Neural crest cell (in vitro differentiated cells): ENCODE measurements at places on chromosomes 1 and 21.

DNA sequence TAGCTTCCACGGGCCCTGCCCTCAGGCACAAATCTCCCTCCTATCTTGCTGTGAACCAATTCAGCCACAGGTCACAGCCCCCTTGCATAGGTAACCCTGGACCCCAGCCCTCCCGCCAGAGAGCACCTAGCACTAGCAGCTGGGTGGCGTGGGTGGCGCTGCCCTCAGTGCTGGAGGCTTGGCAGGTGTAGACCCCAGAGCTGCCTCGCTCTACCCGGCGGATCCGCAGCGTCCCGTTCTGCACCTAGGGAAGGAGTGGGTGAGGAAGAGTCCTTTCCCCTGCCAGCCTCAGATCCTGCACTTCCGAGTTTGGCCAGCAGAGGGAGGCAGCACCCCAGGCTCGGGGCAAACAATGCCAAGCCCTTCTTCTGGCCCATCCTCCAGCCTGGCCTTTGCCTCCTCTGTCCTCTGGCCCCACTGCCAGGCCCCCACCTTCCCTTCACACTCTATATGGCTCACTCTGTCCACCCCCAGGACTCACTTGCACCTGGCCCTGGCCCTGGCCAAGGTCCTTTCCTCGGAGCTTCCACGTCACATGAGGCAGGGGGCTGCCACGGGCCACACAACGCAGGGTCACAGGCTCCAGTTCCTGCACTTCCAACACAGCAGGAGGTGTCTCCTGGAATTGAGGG is 9.0 kb downstream of the IGSF9 start:
- H3K36me3 ChIP-seq: peaks cover 2% of the 10 kb centered on the region
- H3K27me3 ChIP-seq: no peaks in the 10 kb centered on the region
- peak; percentile 97 for DNase-seq
- H3K27ac ChIP-seq: no peak overlapping the region
- no peak overlapping the region for H3K4me3 ChIP-seq

- H3K4me1 ChIP-seq: peaks cover 7% of the 10 kb centered on the region
- H3K36me3 ChIP-seq: no peaks in the 10 kb centered on the region
- H3K4me3 ChIP-seq: no peak overlapping the region
- no peak overlapping the region for H3K27ac ChIP-seq
- peaks cover 40% of the 10 kb centered on the region for H3K27me3 ChIP-seq
Observed at GRCh38 chr1:4584449-4584848, 70.0 kb upstream of the AJAP1 start.

DNA sequence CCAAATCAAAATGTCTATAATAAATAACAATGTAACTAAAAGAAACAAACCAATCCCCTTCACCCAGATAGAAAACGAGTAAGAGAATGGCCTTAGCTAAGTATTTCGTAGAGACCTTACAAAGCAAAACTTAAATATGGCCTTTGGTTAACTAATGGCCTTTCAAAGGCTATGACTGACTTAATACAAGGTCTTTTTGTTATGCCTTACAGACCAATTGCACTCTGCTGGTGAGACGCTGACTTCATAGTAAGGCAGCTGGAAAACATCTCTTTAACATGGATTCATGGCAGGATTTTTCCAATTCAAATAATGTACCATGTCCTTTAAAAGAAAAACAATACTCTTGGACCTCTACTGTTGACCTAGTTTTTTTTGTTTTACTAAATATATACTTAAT is 15.8 kb upstream of the TBCE start:
- no peak overlapping the region for H3K4me3 ChIP-seq
- H3K36me3 ChIP-seq: peaks cover 3% of the 10 kb centered on the region
- H3K27me3 ChIP-seq: no peaks in the 10 kb centered on the region
- no peak for DNase-seq

DNA sequence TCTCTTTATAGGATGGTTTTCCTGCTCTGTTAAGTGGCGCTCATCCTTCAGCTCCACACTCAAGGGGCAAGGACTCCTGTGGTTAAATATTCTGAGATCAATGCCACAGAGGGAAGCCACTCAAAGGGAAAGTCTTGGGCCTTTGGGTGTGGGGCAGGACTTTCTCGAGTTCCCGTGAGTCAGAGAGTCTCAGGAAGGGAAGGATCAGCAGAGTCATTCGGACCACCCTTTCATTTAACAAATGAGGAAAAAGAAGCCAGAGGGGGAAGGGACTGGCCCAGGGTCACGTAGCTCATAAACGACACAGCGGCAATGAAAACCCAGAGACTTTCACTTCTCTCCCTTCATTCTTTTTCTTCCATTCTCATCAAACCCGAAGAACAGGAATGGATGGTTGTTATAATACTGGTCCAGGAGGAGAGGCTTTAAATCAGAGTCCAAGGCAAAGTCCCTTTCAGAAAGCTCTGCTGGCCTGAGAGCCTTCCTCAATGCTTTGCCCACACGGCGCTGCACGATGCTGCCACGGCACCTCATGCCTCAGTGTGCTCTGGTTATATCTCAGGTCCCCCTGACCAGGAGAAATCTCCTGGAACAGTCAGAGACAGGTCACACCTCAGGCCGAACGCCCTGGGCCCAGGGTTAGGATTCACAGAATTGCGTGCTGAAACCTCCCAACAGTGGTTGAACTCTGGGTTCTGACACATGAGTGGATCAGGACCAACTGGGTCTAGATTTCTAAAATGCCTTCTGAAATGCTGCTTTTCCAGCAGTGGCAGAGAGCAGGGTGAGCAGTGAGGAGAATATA is 65.3 kb downstream of the TENT5C start:
- H3K27me3 ChIP-seq: no peaks in the 10 kb centered on the region
- no peak for DNase-seq
- H3K4me3 ChIP-seq: no peak overlapping the region
- peaks cover 6% of the 10 kb centered on the region for H3K4me1 ChIP-seq

GRCh38 chr1:190474010-190474409 is 3.7 kb downstream of the BRINP3 start:
- peak overlapping the region; percentile 83 for H3K4me3 ChIP-seq
- H3K27me3 ChIP-seq: peaks cover 86% of the 10 kb centered on the region
- no peaks in the 10 kb centered on the region for H3K36me3 ChIP-seq
- no peak for DNase-seq

- peaks cover 11% of the 10 kb centered on the region for H3K4me1 ChIP-seq
- H3K4me3 ChIP-seq: no peak overlapping the region
- H3K27ac ChIP-seq: no peak overlapping the region
- H3K36me3 ChIP-seq: peaks cover 15% of the 10 kb centered on the region
Observed at GRCh38 chr1:183675381-183675780, 22.3 kb upstream of the APOBEC4 start.

GRCh38 chr1:110602466-110602865 is 3.7 kb downstream of the KCNA2 start:
- peaks cover 22% of the 10 kb centered on the region for H3K27me3 ChIP-seq
- no peaks in the 10 kb centered on the region for H3K36me3 ChIP-seq
- H3K4me1 ChIP-seq: peaks cover 15% of the 10 kb centered on the region

- H3K27me3 ChIP-seq: peaks cover 21% of the 10 kb centered on the region
- no peaks in the 10 kb centered on the region for H3K4me1 ChIP-seq
- no peak overlapping the region for H3K27ac ChIP-seq
- no peak for DNase-seq
- H3K4me3 ChIP-seq: no peak overlapping the region
Observed at GRCh38 chr1:10643607-10644306, 152.7 kb downstream of the CASZ1 start.

DNA sequence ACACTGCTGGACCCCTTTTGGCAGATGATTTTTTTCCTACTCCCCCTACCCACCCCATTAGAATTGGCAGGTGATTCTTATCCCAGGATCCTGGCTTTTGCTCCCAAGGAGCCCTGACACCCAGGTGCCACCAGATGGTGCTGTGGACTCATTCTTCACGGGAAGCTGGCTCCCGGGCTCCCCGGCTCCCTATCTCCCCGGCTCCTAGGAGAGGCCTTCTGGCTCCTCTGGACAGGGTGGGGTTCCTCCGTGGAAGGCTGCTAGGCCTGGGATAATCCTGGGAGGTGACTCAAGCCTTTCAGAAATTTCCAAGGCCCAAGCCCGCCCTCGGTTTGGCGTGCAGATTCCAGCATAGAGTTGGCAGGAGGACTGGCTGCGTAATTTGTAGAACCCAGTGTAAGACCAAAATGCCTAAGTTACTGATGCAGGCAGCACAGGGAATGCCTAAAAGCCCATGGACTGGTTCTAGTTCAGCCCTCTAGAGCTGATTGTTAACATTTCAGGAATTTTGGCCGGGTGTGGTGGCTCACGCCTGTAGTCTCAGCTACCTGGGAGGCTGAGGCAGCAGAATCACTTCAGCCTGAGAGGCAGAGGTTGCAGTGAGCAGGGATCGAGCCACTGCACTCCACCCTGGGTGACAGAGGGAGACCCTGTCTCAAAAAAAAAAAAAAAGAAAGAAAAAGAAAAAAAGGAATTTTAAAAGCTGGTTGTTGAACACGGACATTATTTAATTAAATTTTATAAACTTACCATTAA is 6.8 kb upstream of the BSDC1 start:
- H3K36me3 ChIP-seq: no peaks in the 10 kb centered on the region
- peak overlapping the region; percentile 60 for H3K4me3 ChIP-seq
- H3K27me3 ChIP-seq: no peaks in the 10 kb centered on the region
- no peak overlapping the region for H3K27ac ChIP-seq
- DNase-seq: peak; percentile 85

DNA sequence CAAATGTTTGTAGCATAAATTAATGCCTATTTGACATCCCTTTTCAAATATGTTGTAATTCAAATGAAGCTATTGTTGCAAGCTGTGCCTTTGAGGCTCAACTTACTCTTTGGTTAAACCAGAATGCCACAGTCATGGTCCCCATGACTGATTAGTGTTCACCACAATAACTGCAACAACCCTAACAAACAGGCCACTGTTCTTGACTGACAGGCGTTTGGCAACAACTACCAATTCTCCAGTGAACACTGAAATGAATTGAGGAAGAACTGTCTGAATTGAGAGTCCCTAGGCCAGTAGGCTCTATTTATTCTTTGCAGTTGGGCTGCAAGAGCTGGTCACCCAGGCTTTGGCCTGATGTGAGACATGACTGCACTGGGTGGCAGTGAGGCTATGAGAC is 6.6 kb upstream of the TMEM167B start:
- H3K4me1 ChIP-seq: peaks cover 49% of the 10 kb centered on the region
- no peaks in the 10 kb centered on the region for H3K27me3 ChIP-seq
- peaks cover 2% of the 10 kb centered on the region for H3K36me3 ChIP-seq
- peak overlapping the region; percentile 82 for H3K4me3 ChIP-seq
- H3K27ac ChIP-seq: peak overlapping the region; percentile 96

GRCh38 chr1:104780470-104781078 is 1030.9 kb downstream of the AMY1C start:
- no peak overlapping the region for H3K27ac ChIP-seq
- no peaks in the 10 kb centered on the region for H3K4me1 ChIP-seq
- H3K36me3 ChIP-seq: no peaks in the 10 kb centered on the region
- no peak overlapping the region for H3K4me3 ChIP-seq
- peaks cover 3% of the 10 kb centered on the region for H3K27me3 ChIP-seq
- DNase-seq: peak; percentile 23

- H3K27ac ChIP-seq: no peak overlapping the region
- H3K27me3 ChIP-seq: peaks cover 33% of the 10 kb centered on the region
- H3K36me3 ChIP-seq: no peaks in the 10 kb centered on the region
- H3K4me1 ChIP-seq: no peaks in the 10 kb centered on the region
Observed at GRCh38 chr1:42146626-42147320, 6.4 kb upstream of the GUCA2B start.

GRCh38 chr1:31505911-31506497 is 70.3 kb upstream of the TINAGL1 start:
- no peak for DNase-seq
- no peaks in the 10 kb centered on the region for H3K27me3 ChIP-seq
- no peaks in the 10 kb centered on the region for H3K36me3 ChIP-seq
- H3K4me1 ChIP-seq: no peaks in the 10 kb centered on the region
- H3K27ac ChIP-seq: no peak overlapping the region

DNA sequence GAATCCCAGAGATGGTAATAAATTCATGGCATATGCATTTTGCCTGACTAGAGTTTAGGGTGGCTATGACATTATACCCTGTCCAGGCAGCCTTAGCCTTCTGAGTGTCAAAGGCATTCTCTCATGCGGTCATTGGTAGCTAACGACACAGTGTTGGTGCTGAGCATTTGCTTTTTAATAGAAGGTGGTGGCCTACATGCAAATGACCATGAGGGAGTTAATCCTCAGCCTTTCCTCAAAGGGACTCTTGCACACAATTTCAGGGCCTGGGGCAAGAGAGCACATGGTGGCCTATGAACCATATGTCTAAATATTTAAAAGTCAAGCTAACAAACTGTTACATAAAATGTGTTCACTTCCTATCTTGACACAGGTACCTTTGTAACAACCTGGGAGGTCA is 30.9 kb upstream of the KCNA10 start:
- H3K4me3 ChIP-seq: no peak overlapping the region
- no peak overlapping the region for H3K27ac ChIP-seq
- DNase-seq: no peak

- H3K4me3 ChIP-seq: no peak overlapping the region
- H3K4me1 ChIP-seq: peaks cover 42% of the 10 kb centered on the region
- DNase-seq: no peak
- peak overlapping the region; percentile 99 for H3K27ac ChIP-seq
Observed at GRCh38 chr21:46620846-46621245, 14.6 kb upstream of the PRMT2 start.
